Cerebellar cortex (tissue), 1 donor: ENCODE measurements at places on chromosomes 1 and 21.

DNA sequence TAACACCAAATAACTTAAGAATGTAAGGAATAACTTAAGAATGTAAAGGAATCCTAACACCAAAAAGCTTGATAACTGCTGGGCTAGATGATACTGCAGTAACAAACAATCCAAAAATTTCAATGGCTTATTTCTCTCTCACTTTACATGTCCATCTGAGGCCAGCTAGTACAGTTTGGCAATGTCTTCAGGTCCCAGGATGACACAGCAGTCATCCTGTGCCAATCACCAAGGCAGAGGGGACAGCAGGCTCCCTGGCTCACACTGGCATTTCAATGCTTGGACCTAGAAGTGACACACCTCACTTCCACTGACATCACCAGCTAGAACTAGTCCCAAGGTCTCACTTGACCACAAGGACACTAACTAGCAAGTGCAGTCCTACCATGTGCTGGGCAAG, 15.3 kb downstream of the DNAJC11 start:
- no peak for DNase-seq

GRCh38 chr1:211548321-211549091, 30.5 kb downstream of the SLC30A1 start:
- no peak for DNase-seq

DNA sequence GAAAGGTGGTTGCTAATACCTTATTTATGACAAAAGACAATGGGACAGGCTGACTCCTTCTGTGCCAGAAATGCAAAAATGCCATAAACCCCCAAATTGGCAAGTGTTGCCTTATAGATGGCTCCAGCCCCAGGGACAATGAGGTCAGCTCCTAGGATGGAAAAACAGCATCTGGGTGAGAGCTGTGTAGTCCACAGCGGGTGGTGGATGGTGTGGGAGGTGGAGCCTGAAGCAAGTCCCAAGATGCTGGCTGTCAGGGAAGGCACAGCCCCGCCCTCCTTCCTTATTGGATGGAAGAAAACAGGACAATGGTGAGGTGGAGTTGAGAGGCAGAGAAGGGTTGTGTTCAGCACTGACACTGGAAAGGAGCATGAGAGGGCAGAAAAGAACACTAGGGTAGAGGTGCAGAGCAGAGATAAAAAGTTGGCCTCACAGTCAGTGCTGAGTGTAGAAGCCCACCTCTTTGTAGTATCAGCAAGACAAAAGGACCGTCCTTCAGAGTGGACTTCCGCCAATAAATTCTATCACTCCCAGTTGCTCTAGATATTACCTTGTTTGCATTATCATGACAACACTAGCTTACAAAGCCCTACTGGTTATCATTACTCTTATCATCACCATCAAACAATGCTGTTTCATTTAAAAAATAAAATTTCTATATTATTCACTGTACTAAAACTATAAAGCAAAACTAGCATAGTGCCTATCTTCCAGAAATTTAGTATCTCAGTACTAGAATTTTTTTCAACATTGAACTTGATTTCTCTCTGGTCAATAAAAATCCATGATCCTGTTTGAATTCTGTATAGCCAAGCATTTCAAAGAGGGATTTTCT, 3.7 kb upstream of the SDE2 start:
- peak; percentile 77 for DNase-seq

DNA sequence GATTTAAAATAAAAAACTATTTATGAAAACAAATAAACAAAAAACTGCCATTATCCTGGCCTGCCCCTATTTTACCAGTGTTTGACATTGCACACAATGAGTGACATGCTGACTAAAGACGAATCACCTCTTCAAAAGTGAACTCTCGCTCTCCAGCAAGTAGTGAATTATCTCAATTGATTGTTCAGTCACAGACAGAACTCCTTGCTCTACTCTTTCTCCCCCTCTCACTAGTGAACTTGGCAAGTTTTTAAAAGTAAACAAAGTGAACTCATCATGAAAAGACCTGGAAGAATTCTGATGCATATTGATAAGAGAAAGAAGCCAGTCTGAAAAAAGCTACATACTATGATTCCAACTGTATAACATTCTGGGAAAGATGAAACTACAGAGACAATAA, 4.7 kb upstream of the C1orf52 start:
- DNase-seq, result no peak

DNA sequence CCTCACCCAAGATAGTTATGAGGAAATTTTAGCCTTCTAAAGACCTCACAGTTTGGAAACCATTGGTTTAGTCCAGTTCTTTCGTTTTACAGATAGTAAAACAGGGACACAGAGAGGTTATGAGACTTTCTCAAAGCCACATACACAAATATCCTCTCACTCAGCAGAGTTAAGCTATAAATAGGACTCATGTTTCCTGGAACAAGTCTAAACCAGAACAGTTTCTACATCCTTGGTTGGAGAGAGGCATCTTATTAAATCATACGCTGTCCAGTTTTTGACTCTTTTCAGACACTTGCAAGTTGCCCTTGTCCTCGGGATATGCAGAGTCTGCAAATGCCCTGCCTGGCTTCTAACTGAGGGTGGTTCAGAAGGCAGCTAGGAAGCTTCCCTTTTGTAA, 462.1 kb upstream of the DEPDC1 start:
- no peak for DNase-seq

DNA sequence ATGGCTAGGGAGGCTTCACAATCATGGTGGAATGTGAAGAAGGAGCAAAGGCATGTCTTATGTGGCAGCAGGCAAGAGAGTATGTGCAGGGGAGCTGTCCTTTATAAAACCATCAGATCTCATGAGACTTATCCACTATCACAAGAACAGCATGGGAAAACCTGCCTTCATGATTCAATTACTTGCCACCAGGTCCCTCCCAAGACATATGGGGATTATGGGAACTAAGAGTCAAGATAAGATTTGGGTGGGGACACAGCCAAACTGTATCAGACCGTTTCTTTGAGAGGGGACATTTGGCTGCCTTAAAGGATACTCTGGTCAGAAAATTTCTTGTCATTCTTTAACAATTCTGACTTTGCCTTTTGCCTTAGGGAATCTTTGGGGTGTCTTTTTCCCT, 3.2 kb upstream of the XPR1 start:
- DNase-seq, result no peak

DNA sequence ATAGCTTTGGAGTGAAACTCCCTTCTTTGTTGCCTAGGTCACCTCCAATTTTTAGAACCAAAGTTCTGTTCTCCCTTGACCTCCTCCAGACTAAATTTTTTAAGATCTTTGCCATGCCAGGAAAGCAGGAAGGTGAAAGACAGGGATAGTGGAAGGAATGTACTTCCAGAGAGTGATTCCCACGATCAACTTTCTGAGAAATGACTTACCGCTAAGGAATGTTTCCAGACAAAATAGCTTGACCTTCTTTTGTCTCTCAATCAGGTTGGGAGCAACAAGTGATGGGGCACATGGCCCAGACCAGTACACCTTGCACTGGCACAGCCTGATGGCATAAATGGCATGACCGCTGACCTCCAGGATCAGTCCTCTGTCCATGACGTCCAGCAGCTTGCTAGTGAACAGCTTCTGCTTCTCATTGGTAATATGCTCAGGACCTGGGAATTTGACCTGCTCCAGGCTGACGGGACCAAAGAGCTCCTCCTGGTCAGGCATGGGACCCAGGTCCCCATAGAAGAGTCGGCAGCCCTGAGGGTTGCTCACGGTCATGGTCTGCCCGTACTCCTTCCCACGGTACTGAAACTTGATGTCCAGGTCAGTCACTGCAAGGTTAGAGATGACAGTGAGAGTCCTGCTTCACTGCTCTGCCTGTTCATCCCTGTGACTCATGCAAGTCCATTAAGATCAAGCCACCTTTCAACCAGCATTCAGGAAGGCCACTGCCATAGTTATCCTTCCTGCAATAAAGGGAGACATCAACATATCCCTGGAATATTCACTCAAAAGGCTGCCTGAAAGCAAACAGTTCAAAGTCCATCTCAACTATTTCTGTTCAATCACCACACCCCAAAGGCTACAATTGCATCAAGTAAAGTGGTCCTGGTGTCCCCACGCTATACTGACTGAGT, 6.2 kb upstream of the C1orf74 start:
- DNase-seq, result no peak

GRCh38 chr1:63775418-63776127, 1.8 kb downstream of the ROR1 start:
- no peak for DNase-seq

- no peak for DNase-seq
Observed at GRCh38 chr1:101945884-101946283, 50.8 kb downstream of the OLFM3 start.

GRCh38 chr1:11645670-11646265, 8.5 kb downstream of the FBXO2 start:
- DNase-seq, result peak; percentile 89

DNA sequence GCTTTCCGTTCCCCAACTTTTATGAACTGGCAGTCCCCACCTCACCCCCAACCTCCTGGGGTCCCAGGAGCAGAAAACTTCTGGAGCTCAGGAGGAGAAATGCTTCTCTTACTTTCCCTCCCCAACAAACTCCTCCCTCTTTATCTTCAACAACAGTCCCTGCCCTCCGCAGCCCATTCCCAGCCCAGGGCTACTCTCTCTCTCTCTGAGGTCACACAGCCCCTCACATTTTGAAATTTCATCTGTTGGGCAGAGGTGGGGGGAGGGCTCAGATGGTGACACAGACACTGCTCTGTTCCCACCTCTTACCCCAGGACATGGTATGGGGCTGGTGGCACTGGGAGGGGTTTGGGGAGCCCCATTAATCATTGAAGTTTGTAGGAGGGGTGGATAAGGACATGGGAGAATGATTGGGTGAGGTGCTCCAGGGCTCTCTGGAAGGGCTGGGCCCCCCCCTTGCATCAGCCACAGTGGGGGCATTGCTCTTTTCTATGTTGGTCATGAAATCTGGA, 6.0 kb downstream of the PIK3CD start:
- no peak for DNase-seq

- DNase-seq, result no peak
Observed at GRCh38 chr1:91091812-91092211, 70.0 kb upstream of the ZNF644 start.

- no peak for DNase-seq
Observed at GRCh38 chr21:44579056-44579832, 1.2 kb downstream of the KRTAP10-5 start.

DNA sequence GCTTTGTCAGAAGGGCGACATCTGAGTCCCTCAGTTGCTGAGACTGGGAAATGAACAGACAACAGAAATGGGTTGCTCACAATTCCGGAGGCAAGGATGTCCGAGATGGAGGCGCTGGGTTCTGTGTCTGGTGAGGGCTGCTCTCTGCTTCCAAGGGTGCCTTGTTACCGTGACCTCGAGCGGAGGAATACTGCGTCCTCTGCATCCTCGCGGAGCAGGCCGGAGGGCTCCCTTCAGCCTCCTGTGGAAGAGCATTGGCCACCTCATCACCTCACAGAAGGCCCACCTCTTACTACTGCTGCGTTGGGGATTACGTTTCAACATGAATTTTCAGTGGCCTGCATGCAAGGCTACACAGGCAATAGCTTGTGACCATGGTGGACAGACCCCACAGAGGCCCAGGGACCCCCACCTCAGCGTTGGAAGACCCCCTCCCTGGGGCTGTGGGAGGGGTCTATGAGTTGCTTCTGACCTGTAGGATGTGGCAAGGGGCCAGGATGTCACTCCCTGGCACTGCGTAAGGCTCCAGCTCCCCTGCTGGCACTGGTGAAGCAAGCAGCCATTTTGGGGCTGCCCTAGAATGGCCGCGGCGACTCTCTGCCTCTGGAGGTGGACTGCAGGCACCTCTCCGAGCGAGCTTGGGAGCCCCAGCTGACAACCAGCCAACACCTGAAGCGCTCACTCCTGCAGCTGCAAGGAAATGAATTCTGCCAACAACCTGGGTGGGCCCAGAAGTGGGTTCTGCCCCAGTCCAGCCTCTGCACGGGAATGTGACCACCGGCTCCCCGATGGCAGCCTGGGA, 36.3 kb upstream of the COL6A1 start:
- no peak for DNase-seq

DNA sequence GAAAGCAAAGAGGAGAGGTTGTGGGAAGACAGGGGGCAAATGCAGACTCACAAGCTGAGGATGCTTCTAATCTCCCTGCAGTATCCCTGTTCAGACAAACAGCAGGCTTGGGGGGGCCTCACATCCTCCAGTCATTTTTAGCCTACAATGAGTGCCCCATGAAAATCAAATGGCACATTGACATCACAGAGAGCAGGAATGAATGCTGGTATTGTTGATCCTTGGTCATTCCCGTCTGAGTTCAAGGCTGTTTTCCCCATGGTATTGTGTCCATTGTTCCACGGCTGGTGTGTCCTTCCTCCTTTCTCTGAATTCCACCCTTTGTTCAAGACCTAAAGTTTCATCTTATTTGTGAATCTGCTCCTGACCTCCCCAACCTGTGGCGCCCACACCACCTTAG, 545.6 kb downstream of the AJAP1 start:
- DNase-seq, result no peak

GRCh38 chr1:235307158-235308124, 20.5 kb downstream of the ARID4B start:
- no peak for DNase-seq

GRCh38 chr1:33045246-33045645, 8.6 kb upstream of the AK2 start:
- no peak for DNase-seq

DNA sequence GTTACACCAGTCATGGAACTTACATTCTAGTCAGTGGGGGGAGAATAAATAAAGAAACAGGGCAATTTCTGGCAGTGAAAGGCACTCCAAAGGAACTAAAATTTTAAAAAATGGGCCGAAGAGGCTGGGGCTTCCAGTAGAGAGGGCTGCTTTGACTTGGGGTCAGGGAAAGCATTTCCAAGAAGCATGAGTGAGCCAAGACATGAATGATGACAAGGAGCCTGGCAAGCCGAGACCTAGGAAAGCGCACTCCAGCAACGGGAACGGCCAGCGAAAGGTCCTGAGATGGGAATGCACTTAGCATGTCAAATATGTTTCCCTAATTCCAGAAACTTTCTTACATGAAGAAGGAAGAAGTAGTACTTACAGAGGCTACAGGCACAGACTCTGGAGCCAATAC, 95.4 kb upstream of the NGF start:
- DNase-seq, result no peak

GRCh38 chr21:18716578-18717138, 313.1 kb upstream of the TMPRSS15 start:
- no peak for DNase-seq

DNA sequence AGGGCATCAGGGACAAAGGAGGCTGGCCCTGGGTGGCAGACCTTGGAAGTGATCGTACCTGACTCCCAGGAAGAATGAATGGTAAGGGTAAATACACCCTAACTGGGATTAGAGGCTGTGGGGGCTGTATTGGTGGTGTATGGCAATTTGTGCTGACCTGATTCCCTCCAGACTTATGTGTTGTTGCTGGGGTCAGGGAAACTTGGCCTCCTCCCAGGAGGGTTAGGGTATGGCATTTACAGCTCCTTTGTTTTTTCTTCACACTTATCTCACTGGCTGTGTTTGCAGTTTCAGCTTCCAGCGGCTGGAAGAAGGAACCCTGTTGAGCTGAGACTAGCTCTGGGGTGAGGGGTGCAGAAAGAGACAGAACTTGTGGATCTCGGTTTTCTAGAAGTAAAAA, 8.2 kb downstream of the VANGL1 start:
- no peak for DNase-seq

DNA sequence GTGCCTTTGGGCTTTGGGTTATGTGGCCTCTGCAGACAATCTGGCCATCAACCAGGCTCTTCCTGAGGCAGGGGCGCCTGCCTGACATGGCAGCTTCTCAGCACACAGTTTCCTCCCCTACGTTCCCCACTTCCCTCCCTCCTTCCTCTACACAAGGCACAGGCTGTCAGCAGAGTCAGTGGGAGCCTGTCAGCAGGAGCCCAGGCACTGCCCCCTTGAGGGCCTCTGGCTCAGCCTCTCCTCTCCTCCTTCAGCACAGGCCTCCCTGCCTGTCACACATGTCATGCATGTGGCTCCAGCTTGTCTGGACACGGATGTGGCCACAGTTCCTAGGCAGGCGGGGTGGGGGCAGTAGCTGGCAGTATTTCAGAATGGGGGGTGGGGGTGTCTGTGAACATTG, 52.2 kb upstream of the ARTN start:
- DNase-seq, result no peak
